ENCODE measurements at places on chromosomes 1 and 21.

DNA sequence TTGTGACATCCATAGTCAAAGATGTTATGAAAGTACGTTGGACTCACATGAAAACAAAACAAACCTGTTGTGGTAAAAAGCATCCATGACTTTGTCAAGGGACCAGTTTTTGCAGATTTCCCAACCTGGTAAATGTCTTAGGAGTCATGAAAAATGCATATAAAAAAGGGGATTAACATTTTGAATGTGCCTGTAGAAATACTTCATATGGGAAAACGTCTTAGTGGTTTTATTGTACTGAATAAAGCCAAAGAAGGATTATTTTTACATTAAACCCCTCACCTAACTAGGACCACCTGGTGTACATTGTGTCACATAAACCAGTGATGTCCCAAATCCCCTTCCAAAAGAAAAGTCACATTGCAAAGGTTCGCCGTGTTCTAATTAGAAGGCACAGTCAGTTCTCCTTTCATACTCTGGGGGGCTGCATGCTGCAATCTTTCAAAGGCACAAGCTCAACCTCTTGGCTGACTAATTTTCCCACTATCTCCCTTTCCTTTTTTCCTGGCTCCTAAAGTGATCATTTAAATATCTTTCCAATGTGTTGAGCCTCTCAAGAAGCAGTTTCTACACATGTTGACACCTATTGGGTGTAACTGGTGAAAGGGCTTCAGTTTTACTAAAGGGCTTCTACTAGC, 119.8 kb upstream of the SPAG17 start:
- DNase-seq, result no peak

DNA sequence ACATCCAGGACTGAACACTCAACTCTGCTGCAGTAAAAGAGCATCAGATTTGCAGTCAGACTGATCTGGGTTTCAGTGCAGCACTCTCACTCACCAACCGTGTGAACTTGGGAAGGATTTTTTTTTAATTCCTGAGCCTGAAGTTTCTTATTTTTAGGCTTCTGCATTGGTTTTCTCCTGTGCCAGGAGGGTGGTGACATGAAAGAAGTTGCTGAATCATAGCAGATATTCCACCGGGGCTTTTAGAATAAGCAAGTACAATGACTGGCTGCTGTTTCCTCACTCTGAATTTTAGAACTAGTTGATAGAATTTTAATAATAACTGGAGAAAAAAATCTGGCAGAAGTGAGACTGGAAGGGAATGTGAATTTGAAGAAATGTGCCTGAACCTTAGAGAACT, 11.6 kb downstream of the ADAM30 start:
- no peak for DNase-seq

DNA sequence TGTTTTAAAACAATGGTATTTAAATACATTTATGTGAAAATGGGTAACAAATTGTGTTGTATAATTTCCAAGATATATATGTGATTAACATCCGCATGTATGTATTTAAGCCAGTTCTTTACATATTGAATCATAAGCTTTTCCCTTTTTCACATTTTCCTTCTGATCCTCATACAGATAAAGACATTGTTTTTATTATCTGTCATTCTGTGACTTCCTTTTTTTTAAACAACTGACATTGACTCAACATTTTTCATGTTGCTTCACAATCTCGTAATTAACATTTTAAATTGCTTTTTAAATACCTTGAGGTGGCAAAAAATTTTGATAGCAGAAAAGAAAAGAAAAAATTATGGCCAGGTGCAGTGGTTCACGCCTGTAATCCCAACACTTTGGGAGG, 1.4 kb downstream of the STXBP3 start:
- no peak for DNase-seq

- DNase-seq, result no peak
Observed at GRCh38 chr1:205441716-205442050, 14.2 kb downstream of the BLACAT1 start.

DNA sequence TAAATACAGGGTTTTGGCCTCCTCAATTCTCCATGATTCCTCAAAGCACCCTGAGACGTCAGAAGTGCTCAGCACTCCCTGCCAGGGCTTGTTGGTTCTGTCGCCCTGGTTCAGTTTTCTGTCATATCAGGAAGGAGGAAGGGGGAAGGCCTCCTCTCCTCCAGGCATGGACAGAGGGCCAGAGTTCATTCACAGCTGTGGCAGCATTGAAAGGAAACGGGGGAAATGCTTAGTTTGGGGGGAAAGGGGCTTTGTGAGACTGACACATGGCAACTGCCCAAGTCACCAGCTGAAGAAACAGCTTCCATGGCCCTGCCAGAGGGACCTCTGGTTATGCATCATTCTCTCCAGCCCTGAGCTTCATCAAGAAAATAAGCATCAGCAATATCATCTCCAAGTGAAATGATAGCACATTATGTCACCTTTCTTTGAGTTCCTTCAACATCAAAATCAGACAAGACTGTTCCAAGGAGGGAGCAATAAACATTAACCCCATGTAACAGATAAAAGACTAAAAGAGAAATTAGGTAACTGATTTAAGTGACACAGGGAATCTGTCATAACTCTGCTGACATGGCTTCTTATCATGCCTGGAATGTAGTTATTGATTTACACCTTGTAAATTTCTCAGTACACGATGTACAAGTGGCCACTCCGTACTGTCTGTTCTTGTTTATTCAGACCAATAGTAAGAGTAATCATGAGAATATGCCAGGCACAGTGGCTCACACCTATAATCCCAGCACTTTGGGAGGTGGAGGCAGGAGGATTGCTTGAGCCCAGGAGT, 103.2 kb upstream of the SLC25A33 start:
- no peak for DNase-seq

DNA sequence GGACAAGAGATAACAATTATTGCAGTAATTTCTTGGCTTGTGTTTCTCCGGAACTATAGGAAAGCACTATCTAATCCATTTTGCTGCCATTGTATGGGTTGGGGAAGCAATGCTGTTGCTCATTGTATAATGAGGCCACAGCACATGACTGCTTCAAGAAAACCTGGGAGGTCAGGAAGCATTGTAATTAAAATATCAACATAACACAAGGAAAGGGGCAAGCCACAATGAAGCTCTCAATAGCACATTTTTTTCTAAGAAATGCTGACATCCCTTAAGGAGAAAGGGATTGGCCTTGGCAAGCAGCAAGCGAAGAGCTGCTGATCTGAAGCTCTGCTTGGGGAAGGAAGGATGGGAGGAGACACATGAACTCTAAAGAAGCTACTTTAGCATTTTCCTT, 44.0 kb downstream of the PLPP3 start:
- no peak for DNase-seq

DNA sequence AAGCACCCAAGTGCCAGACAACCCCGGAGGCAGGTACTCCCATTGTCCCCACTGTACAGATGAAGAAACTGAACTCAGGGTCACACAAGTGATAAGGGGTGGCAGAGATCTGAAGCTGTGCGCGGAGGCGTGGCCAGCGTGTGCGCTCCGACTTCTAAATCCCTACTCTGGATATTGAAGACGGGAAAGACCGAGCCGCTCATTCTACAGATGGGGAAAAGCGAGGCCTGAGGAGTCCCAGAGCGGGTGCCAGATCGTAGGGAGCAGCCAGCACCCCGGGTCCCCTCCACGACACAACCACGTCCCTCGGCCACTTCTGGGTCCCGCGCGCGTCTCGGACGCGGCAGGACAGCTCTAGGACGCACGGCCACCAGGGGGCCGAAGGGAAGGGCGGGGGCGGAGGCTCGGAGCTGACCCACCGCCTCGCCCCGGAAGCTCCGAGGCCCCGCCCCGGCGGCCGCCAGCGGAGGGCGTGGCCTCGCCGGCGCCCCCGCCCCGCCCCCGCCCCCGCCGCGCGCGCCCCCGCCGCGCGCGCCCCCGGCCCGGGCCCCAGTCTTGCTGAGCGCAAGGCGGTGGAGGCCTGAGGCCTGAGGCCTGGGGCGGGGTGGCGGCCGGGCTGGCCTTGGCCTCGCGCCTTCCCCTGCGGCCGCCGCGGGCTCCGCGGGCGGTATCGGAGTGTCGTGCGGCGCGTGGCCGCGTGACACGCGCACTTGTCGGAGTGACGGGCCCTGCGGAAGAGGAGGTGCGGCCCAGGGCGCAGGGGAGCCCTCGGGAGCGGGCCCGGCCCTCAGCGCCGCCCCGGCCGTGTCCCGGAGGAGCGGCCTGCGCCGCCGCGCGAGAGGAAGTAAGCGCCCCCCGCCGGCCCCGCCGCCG, at the start of gene H6PD:
Gene H6PD (plus strand): TSS at position 552 of the 873 bp plus-strand sequence. CDS start 10,161 bp downstream, outside the sequence.
- no peak for DNase-seq

DNA sequence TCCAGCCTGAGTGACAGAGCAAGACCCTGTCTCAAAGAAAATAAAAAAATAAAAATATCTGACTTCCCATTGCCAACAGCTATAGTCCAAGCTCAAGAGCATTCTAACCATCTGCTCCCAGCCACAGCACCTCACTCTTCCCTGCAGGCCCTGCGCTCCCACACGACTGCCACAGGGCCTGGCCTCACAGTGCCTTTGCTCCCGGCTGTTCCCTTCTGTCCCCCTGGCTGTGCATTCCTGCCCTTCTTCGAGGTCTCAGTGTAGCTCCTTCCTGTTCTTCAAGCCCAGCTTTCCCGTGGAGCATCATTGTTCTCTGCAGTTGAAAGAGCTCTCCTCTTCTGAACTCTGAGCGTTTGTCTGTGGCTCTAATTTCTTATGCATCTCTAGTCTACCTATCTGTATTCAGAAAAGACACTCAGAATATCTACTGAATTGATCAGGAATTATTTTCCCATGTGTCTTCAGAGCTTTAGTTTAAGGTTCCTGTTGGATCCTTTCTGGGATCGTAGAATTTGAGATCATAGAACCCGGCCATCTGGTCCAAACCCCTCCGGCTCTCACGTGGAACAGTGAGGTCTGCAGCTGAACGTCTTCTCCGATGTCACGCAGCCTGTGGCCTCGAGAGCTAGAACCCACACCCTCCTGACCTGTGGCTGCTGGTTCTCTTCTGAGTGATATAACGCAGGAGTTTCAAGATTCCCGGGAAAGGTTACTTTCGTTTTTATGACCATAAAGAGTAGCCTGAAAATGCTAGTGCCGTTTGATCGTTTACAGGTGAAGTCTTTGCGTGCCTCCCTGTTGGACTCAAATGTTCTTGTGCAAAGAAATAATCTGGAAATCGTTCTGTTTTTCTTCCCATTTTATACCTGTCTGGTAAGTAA, 54.4 kb downstream of the DOP1B start:
- DNase-seq, result no peak

- no peak for DNase-seq
Observed at GRCh38 chr1:208202333-208202995, 41.7 kb downstream of the PLXNA2 start.

DNA sequence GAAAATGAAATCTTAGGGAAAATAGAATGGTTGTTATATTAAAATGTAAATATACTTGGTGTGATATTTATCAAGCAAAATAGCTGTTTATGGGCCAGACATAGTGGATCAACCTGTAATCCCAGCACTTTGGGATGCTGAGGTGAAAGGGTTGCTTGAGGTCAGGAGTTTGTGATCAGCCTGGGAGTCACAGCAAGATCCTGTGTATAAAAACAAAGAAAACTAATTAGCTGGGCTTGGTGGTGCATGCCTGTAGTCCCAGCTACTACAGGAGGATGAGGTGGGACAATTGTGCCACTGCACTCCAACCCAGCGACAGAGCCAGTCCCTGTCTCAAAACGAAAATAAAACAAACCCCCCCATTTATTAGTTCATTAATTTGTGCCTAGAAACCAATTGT, 21.6 kb upstream of the CFHR1 start:
- DNase-seq, result no peak

DNA sequence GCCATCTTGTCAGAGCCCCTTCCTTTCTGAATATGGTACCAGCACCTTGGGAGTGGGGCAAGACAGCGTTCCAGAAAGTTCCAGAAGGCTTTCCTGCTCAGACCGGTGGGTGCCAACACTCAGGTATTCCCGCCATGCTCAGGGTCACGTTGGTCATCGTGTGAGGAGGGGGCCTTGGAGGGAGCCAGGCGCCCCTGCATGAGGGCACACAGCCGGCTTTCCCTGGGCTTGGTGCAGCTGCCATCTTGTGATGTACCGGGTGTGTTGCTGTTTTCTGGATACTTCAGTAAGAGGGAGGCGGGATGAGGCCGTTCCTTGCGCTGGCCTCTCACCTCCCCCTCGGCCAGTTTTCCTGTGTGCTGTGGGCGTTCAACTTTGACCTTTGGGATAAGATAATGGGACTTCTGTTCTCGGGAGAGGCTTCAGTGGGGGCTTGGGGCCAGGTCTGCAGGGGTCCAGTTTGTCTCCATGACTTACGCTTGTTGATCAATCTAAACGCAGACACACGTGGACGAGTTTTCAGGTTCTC, 69.7 kb downstream of the PRDM16 start:
- DNase-seq, result no peak

DNA sequence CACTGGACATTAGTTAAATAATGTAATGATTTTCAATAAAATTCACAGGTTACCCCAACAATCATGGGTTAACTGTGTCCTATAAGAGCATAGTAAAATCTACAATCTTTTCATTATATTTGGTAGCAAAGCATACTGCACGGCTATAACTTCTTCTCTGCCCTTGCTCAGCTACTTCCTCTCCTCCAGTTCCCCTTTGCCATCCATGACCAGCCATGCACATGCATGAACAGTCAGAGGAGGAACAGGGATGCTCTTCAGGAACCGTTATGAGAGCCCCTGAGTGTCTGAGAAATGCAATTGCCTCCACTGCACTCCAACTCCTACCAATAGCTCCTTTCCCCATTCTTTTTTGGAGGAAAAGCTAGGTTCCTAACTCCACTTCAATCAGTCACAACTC, 646.7 kb downstream of the LTN1 start:
- DNase-seq, result no peak

DNA sequence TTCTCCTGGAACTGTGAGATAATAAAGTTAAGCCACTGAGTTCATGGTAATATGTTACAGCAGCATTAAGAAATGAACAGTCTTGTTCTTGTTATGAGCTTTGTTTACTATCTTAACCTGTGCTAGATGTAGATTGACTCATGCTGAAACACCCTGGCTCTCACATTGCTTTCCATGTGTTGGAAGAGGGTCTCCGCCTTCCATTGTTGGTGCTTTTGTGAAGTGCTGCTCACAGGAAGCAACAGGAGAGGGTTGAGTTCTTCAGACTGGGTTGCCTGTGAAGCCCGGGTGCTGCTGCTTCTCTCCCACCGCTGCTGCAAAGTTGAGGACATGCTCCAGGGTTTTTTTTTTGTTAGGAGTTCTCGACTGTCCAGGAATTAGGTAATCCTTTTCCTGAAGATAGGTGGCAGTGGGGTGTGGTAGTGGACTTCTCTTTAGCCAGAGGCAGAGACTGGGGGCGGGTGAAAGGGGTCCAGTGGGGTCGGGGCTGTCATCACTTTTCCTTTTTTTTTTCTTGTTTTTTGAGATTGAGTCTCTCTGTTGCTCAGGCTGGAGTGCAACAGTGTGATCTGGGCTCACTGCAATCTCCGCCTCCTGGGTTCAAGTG, 28.7 kb upstream of the HMGN1 start:
- DNase-seq, result no peak

GRCh38 chr1:22609291-22609690, 27.1 kb upstream of the C1QA start:
- DNase-seq, result no peak

All from AG04449 (cell line).